Kasumi-1 (cell line): ENCODE measurements at places on chromosomes 16 and 17.

GRCh38 chr16:30874821-30875717, 18.8 kb downstream of the BCL7C start:
- DNase-seq, result peak; percentile 59

GRCh38 chr16:53090591-53091411, 36.0 kb downstream of the CHD9 start:
- no peak for DNase-seq

- no peak for DNase-seq
Measured at GRCh38 chr16:66872559-66872942, 7.8 kb upstream of the PDP2 start.

GRCh38 chr16:11175787-11176341, 80.1 kb downstream of the SOCS1 start:
- DNase-seq, result no peak
